ENCODE measurements at places on chromosomes 3 and 15.

DNA sequence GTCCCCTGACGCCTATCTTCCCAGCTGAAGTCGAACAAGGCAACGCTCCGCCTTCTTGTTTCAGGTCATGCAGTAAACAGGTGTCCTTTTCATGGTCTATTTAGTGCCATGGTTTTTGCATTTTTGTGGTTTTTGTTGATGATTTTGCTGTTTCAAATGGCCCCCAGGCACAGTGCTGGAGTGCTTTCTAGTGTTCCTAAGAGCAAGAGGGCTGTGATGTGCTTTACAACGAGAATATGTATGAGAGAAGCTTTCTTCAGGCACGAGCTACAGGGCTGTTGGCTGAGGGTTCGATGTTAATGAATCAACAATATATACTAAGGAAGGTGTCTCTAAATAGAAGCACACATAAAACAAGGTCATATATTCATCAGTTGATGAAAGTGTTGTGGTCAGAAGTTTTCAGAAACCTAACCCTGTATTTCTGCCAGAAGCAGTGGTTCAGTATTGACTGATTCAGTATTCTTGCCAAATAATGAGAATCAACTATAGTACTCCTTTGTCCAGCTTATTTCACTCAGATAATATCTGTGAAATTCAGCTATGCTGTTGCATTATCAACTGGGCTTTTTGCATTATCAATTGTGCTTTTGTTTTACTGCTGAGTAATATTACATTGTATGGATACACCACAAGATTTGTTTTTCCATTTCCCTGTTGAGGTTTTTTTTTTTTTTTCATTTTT is 18.5 kb downstream of the LIMD1 start:
- no peak for DNase-seq

DNA sequence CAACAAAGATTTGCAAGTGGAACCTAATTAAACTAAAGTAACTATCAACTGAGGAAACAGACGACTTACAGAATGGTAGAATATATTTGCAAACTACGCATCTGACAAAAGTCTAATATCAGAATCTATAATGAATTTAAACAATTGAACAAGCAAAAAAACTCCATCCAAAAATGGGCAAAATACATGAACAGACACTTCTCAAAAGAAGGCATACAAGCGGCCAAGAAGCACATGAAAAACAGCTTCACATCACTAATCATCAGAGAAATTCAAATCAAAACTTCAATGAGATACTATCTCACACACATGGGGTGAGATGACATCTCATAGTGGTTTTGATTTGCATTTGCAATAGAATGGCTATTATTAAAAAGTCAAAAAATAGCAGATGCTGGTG is 128.6 kb downstream of the POLR2M start:
- DNase-seq: no peak

DNA sequence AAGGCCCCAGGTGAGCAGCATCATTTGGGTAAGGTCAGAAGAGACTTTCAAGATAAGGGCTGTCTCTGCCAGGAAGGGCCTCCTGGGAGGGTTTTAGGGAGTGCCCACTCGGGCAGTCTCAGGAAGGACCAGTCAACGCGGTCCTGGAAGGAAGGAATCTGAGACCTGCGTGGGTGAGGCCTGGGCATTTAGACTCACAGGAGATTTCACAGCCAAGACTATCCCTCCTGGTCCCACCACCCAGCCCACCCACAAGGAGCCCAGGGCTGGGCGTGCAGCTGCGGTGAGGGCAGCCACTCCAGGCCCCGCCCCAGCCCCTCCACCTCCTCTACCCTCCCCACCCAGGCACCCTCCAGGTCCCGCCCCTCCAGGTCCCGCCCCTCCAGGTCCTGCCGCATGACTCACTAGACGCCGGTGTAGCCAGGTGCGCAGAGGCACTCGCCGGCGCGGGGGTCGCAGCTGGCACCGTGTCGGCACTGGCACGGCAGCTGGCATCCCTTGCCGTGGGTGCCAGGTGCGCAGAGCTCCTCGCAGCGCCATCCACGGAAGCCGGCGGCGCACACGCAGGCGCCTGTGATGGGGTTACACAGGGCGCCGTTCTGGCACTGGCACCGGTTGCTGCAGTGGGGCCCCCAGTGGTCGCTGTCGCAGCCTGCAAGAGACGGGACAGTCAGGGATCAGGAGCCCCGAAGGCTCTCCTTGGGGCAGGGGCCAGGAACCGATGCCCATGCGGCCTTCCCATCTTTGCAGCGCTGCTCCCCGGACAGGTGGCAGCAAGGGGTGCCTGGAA is 112.7 kb downstream of the RAB11A start:
- peak; percentile 74 for DNase-seq

- DNase-seq: no peak
Measured at GRCh38 chr3:61733876-61734275, 172.5 kb downstream of the PTPRG start.

GRCh38 chr3:73188707-73189106 is 127.2 kb downstream of the EBLN2 start:
- no peak for DNase-seq

DNA sequence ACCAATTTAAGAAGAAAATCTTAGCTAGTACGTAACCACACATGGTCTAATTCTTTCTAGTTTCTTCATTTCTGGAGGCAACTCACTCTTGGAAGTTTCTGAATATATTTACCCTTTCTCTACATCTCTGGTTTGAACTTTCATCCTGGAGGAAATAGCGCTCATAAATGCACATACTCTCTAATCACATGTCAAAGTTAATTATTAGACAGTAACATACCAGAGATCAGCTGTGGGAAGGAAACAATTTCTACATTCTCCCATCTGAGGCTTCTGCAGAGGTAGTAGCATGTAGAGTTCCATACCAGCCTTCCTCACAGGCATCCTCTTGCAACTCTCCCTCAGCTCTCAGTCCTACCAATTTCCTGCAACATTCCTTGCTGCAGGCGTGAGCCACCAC is 132.5 kb downstream of the RBPMS2 start:
- no peak for DNase-seq

DNA sequence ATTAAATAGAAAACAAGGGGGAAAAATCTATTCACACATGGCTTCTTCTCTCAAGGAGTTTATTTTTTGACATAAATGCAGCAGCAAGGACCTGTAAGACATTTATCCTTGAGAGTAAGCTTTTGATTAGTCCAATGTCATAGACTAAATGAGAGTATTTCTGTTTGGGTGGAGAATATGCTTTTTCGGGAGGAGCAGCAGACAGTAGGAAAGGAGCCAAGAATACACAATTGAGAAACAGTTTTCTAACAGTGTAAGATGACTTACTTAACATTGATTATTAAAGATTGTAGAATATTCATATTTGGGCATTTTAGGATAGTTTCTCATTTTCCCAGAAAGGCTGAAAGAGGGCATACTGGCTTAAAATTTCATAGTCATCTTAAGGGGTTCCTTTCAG is 65.9 kb upstream of the PAQR5 start:
- DNase-seq: no peak

DNA sequence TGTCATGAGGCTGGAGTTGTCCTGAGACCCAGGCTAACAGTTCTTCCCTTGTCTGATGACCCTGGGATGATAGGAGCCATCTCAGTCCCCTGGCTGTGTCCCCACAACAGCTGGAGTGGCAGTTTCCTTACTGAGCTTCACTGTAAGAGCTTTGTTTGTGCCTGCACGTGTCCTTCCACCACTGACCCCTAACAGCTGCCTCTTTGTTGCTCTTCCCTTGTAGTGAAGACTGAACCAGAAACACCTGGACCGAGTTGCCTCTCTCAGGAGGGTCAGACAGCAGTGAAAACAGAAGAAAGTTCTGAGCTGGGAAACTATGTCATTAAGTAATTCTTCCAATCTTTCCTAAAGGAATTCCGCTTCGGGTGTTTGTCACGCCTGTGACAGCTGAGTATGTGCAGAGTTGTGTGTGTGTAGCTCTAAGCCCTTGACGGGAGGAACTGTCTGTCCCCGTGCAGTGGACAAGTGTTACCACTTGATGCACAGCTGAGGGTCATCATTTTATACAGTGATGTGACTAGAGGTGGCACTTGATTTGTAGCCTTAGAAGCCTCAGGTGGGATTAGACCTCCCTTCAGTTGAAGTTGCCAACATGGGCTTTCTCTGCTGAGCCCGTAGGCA is 25.0 kb downstream of the MAP6D1 start:
- DNase-seq: no peak

DNA sequence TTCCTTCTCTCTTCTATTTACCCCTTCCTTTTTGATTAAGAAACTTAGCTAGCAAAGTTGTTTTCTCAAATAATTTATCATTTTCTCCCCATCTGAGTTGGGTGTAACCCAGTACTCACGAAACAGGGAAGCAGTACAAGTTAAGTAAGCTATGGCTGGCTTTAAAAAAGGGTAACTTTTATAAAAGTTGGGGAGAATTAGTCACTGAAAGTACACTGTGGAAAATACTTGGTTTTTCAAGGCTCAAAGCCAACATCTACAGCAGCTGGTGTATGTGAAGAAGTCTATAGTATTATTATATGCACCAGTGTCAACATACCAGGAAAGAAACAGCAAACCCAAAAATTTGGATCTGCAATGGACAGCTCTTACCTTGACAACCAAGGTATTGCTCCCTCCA is 25.5 kb downstream of the CLK3 start:
- no peak for DNase-seq

DNA sequence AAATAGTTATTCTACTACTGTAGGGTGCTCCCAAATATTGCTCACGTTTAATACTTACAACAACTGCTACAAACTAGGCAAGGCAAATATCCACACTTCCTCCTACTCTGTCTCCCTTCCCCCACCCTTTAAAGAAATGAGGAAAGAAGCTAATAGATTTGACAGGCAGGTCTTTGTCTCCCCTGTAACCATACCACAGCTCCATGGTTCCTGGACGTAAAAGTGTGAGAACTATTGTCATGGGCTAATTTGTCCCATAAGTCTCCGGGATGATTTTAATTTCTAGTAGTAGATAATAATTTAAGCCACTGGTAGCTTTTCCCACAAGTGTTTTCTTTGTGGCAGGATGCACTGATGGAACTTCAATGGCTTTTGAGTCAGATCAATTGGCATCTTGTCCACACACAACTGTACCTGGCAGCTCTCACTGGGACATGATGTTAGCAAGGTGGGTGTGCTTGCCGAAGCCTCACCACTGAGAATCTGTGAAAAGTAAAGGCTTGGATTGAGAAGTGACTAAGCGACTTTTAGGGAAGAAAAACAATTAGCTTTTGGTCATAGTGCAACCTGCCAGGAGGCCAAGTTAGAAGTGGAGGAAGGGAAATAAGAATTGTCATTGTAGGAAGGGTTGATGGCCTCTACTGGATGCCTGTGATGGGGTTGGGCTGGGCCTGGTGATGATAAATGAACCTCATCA is 1.4 kb upstream of the CPOX start:
- no peak for DNase-seq

DNA sequence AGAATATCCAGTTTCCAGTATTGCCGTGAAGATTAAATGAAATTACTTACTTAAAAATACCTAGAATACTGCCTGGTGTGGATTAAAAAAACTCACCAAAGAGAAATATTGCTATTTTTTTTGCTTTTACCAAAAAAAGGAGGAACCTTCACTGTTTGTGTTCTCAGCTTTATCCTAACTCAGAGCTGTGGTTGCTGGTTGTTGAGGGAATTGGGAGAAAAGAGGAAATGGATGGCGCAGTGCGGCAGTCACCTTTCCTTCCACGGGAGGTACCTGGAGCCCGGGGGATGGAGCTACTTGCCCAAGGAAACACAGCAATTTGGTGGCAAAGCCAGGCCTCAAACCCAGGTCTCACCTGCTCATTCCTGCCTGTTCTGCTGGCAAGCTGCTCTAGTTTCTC is 270.3 kb downstream of the RPLP1 start:
- DNase-seq: no peak

- no peak for DNase-seq
Measured at GRCh38 chr3:37493485-37494080, 319.2 kb upstream of the LRRFIP2 start.

GRCh38 chr15:67396114-67396513 is 124.8 kb upstream of the C15orf61 start:
- no peak for DNase-seq

GRCh38 chr3:77577264-77577663 is 537.4 kb downstream of the ROBO2 start:
- DNase-seq: no peak

GRCh38 chr15:66795851-66796250 is 93.8 kb downstream of the SMAD6 start:
- DNase-seq: no peak

- DNase-seq: no peak
Measured at GRCh38 chr3:13506239-13506638, 26.1 kb downstream of the HDAC11 start.

DNA sequence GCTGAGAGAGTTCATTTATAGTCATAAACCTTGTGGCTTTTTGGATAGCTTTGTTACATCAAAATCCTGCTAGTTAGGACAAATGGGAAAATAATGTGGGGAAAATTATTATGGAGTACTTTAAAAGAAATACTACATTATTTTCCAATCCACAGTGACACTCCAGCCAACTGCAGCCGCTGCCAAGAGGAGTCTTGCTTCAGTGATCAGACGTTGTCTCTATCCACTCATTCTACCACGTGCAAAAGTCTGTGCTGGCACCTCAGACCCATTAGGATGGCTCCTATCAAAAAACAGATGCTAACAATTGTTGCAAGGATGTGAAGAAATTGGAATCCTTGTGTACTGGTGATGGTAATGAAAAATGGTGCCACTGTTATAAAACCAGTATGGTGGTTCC is 128.6 kb upstream of the IQSEC1 start:
- no peak for DNase-seq

DNA sequence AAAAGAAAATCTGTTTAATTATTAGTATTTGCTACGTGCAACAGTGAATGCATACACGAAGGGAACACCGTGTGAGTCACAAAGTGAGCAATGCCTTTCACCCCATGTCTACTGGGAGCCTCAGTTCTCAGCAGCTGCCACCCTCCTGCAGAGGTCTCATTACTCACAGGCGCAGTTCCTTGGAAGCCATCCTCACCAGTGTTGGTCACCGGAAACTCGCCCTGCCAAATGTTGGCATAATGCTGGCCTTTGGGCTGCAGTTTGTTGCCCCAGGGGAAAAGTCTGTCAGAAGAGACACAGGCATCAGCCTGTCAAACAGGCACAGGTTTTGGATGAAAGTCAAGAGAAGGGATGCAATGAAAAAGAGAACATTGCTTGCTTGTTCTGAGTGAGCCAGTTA is 50.1 kb downstream of the SUMF1 start:
- DNase-seq: no peak

DNA sequence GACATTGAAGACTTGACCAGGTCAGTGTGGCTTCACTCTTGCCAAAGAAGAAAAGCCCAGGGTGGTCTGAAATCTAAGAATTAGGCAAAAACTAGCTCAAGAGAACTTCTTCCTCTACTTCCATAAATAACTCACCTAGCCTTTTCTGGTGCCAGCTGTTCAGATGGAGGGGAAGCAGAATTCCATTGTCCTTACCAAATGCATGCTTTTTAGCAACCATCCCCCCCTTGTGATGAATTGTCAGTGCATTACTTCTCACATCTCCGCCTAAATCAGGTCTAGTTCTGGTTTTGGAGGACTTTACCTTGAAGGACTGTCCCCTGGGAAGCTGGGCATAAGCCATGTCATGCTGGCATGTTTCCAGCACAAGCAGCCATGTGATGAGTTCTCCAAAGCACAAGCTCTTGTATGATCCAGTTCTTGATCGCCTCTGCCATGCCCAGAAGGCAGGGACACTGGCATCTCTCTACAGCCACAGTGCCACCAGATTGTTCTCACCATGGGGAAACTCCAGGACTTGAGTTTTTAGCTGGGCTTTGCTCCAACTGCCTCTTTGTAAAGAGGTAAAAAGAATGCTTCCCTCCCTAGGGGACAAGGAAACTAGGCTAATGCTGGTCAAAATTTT is 96.4 kb upstream of the IL12A start:
- no peak for DNase-seq

GRCh38 chr3:197218210-197218609 is 80.2 kb downstream of the DLG1 start:
- DNase-seq: no peak

Measured in CD4-positive, alpha-beta T cell treated with Interleukin-15 for 1 hour (primary cell).